ENCODE measurements at places on chromosomes 4 and X.

- DNase-seq, result peak; percentile 6
Observed at GRCh38 chr4:106287353-106287969, 28.5 kb downstream of the TBCK start.

DNA sequence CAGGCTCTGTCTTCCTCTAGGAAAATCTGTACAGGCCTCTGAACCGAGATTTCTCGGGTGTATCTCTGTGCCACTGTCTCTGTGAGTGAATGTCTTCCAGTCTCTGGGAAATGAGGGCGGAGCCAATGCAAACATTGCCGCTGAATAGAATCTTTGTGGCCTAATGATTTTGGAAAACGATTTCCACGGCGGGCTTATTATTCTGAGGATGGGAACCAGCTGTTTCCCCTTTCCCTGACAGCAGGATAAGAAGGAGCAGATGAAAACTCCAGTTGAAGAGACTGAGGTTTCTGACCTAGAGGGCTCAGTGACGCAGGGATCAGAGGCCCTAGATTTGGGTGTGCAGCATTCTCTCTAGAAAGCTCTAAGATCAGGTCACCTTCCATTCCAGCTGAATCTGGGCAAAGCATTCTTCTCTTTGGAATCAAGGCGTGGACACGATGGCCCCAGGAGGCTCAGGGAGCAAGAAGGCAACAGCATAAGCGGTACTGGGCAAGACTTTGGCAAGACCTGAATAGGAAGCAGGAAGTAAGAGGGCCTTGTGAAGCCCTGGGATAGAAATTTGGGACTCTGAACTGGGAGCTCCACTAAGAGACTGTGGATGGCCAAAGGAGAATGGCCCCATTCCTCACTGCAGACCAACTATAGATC lies 47.3 kb downstream of the PJA1 start:
- no peak for DNase-seq

- DNase-seq, result no peak
Observed at GRCh38 chrX:104721854-104722253, 155.9 kb downstream of the IL1RAPL2 start.

- no peak for DNase-seq
Observed at GRCh38 chr4:3729188-3729881, 36.9 kb upstream of the ADRA2C start.

DNA sequence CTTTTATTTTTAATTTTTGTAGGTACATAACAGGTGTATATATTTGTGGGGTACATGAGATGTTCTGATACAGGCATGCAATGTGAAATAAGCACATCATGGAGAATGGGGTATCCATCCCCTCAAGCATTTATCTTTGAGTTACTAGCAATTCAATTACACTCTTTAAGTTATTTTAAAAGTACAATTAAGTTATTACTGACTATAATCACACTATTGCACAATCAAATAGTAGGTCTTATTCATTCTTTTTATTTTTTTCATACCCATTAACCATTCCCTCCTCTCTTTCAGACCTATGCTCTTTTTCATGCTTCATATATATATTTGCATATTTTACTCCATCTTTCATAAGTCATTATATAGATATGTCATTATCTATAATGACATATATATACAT lies 93.3 kb downstream of the MAGEB5 start:
- DNase-seq, result no peak

DNA sequence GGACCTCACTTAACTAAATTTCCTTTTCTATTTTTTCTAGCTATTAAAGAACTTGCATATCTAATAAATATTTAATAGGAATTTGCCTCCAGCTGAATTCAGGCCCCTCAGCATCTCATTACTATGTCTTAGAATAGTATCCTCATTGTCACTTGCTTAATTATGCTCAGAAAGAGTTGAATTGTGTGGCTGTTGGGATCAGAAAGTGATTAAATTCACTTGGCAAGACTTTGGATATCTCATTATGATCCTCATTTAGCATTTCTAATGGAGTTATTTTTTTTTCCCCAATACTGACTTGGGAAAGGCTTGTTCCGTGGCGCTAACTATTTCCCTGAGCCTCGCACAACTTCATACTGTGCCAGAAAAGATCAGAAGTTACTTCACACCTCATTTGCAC lies 158.8 kb downstream of the IDS start:
- DNase-seq, result no peak

GRCh38 chr4:20255823-20256222 lies 4.1 kb downstream of the SLIT2 start:
- no peak for DNase-seq

DNA sequence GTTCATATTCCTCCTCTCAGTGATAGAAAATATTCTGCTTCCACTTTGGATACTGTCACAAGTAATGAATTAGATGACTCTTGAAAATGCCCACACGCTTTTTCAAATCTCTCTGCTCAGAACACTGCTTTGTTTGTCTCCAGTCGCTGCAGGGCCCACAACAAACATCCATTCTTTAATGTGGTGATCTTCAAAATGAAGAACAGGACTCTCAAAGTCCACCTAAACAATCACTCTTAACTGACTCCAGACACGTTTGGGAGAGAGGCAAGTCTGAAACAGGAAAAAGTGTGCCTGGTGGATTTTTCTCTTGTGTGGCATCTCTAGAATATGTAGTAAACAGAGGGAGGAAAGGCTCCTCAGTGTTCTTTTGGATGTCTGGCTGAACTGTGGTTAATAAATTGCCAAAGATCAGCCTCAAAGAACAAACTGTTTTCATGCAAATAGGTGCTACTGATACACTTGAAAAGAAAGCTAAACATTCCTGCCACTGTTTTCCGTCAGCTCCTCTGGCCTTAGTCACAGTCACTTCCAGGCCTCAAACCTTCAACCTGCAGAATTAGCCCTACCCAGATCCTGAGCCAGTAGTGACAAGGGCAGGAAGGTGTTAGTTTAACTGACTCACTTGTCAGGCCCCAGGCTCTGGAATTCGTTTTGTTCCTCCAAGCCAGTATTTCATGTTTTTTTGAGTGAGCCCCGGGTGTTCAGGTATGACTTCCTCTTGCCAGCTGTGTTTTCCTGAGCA lies 259.6 kb upstream of the GPC4 start:
- no peak for DNase-seq

GRCh38 chr4:29311247-29311646 lies 1408.9 kb upstream of the PCDH7 start:
- DNase-seq, result no peak

DNA sequence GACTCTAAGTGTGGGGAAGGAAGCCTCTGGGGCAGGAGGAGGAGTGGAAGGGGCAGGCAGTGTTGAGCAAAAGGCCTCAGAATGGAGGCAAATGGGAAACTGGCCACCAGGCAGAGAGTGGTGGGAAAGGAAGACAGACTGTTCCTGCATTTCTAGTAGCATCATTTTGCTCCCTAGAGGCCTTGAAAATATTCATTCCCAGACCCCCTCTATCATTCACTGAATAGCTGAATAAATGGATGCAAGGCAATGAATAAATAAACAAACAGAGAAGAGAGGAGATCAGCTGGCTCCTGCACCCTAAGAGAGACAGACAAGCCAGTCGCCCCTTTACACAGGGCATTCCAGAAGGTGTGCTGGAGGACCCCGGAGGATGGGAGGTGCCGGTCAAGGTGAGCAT lies 511.9 kb downstream of the BCOR start:
- no peak for DNase-seq

GRCh38 chr4:153939570-153939969 lies 150.7 kb upstream of the SFRP2 start:
- no peak for DNase-seq

DNA sequence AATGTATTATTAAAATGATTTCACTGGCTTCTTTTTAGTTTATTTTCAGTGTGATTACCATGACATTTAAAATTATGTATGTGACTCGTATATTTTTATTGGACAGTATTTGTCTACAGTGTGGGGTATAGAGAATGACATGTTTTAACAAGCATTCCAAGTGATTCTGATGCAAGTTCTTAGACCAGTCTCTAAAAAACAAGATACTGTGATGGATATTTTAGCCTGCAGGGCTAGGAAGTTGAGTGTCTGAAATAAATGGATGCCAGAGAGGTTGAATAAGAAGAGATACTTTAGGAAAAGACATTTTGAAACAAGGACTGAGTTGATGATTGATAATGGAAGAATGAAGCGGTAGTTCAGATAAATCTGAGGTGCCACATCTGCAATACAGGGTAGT lies 3.5 kb upstream of the MAD2L1 start:
- DNase-seq, result no peak

DNA sequence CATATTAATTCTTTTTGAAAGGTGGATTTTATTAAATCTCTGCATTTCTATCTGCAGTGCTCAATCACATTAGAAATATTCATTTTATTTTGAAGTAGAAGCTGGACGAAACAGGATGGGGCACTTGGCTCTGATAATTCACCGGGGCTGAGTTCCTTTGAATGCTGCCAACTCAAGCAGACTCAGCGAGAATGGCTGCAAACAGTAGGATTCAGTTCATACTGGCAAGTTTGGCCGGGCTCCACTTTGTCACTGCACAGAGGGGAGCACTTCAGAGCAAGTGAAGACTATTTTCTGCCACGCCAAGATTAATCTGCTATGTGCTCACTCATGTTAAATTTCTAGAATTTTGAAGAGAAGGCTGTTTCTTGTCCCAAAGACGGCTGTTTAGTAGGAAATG lies 30.7 kb upstream of the KLHL8 start:
- no peak for DNase-seq

DNA sequence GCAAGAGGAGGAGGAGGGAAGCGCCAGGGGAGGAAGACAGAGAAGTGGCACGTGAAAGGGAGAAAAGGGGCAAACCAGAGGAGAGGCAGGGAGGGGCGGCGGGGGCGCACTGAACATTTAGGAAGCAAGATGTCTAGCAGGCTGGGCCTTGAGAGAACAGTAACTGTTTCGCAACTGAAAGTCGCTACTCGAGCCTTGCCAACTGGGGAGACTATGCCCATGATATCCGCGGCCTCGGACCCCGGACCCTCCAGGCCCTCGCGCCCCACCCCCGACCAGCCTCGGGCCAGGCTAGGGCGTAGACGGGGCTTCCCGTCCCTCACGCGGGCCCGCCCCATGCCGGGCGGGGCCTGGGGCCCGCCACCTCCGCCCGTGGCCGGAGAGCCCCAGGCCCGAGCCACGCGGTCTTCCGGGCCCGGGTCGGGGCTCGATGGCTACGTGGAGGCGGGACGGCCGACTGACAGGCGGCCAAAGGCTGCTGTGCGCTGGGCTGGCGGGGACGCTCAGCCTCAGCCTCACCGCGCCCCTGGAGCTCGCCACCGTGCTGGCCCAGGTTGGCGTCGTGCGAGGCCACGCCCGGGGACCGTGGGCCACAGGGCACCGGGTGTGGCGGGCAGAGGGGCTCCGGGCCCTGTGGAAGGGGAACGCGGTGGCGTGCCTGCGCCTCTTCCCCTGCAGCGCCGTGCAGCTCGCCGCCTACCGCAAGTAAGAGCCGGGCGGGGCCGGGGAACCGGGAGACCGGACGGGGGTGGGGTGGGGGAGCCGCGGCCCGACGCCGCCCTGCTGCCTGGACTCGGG lies at the start of gene SLC25A43:
SLC25A43 (plus strand) TSS at position 363 of the 798 bp plus-strand sequence; CDS start at position 431, 68 bp downstream.
- DNase-seq, result peak; percentile 57

GRCh38 chr4:80471756-80472155 lies 136.2 kb downstream of the CFAP299 start:
- peak; percentile 11 for DNase-seq

- DNase-seq, result no peak
Observed at GRCh38 chr4:67048530-67048929, 496.8 kb downstream of the CENPC start.

DNA sequence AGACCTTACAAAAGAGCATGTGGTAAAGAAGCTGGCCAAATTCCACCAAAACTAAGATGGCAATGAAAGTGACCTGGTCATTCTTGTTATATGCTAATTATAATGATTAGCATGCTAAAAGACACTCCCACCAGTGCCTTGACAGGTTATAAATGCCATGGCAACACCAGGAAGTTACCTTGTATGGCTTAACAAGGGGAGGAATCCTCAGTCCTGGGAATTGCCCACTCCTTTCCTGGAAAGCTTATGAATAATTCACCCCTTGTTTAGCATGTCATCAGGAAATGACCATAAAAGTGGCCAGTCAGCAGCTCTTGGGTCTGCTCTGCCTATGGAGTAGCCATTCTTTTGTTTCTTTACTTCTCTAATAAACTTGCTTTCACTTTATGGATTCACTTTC lies 87.9 kb downstream of the UPRT start:
- no peak for DNase-seq

DNA sequence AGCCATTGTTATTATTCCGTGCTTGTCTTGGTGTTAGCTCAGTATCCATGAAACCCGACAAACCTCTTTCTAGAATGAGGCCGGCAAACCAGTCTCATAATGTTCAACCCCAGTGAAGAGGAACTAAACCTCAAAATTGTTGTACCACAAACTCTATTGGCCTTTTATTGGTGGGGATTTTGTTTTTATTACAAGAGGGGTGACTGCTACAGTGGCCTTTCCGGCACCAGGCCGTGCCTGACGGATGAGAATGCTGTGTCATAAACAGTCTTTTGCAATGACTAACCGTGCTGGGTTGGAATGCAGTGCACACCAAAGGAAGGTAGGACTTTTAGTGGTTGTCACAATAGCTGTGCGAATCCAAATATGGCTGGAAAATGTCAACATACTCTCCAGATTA lies 60.8 kb downstream of the SHROOM2 start:
- DNase-seq, result no peak

DNA sequence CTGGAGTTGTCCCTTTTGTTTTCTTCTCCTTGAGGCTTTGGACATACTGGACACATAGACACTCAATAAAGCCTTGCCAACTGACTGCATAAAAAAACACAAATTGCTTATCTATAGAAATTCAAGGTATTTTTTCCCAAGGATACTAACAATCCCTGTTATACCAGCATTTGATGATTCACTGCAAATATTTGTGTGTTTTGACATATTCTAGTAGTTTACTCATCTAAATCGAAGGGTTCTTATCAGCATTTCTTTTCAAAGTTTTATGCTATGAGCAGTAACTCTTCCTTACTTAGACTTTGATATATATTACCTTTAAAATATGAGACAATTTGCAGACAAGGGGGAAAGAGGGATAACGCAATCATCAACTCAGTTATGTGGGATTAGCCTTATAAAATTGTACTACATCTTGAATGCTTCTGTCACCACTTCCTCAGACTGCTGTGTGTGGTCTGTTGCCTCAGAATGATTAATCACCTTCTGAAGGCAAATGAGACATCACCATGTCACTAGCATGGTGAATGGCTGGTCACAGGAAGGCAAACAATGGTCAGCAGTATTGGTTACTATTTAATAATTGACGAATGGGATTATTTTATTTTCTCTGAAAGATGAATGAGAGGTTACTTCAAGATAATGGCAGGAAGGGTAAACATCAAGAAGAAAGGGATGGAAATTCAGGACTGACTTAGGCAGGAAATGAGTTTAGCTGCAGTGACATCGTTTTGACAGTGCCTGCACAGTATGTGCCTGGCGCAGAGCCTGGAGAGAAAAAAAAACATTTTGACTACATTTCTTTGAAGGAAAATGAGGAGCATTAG lies 544.3 kb upstream of the CNKSR2 start:
- no peak for DNase-seq

Data from HEK293T (cell line).